AG09319 (cell line): ENCODE measurements at places on chromosomes 13 and 19.

- no peak for DNase-seq
These were observed 73.4 kb downstream of the CBY2 start for GRCh38 chr13:45775401-45775963.

DNA sequence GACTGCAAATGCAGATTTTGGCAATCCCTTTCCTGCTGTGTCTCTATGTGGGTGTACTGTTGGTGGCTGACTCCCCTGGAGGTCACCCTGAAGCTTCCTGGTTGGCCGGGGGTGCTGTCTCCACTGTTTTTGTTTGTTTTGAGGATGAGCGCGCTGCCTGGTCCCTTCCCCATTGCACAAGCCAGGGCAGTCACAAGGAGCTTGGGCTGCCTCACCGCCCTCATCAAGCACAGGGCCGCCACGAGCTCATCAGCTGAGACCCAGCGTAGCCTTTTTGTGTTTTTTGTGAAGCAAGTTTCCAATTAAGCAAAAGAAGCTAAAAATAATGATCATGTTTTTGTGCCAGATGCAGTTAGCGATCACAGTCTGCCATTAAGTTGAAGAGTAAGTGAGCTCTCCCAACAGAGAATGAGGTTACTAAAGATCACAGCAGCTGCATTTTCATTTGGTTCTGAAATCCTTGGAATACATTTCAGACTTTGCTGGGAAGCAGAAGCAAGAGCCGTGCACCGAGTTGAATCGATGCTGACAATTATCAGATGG is 57.8 kb downstream of the GGACT start:
- DNase-seq = no peak

DNA sequence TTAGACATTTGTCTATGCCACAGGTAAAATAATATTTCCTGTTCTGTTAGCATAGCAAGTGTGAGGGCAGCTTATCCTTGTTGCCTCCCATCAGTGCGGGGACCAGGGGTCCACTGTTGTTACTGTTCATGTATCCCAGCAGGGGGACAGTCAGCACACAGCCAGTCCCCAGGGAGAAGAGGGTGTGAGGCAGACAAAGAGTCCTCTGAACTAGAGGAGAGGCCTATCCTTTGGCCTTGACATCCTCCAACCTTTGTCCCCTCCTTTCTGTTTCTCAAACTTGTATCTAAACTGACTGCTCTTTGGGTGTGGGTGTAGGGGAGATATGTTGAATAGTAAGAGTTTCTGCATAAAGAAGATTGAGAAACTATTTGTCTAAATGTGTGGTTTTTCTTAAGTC is 2.9 kb upstream of the GPR18 start:
- no peak for DNase-seq

DNA sequence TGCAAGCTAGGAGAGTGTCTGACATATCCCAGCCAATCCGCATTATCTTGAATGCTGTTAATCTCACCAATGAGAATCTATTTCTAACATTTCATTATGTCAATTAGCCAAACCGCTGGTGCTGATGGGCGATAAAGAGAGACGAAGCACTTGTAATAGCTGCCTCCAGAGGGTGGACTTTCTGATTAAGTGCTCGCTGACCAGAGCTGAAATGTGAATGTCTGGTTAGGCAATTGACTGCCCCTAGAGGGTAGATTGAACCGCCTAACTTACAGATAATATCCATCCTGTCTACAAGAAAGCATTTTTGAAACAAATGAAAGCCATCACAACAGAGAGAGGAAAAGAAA is 552 bp upstream of the GRWD1 start:
- peak; percentile 81 for DNase-seq

GRCh38 chr19:54136086-54136863 is 1.3 kb upstream of the CNOT3 start:
- DNase-seq = no peak

- no peak for DNase-seq
These were observed 20.7 kb downstream of the TBC1D4 start for GRCh38 chr13:75461314-75461713.

DNA sequence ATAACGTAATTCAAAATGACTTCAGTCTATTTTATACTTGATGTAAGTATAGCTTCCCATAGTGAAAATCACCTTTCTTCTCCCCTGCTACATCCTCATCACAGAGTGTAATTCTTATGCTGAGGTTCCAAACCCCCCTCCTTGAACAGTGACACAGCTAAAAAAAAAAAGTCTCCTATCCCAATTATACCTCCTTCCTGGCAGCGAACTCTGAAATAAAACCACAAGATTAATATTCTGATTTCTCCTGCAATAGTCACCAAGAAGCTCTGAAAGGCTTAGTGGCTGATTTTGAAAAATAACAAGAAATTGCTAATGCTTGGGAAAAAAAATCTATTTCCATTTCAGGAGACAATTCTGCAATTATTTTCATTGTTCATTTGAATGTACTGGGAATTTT is 36.3 kb downstream of the EFNB2 start:
- DNase-seq = no peak

- no peak for DNase-seq
These were observed 34.2 kb downstream of the KCTD12 start for GRCh38 chr13:76851961-76852360.

GRCh38 chr13:113882716-113883115 is 18.8 kb upstream of the GAS6 start:
- DNase-seq = no peak

DNA sequence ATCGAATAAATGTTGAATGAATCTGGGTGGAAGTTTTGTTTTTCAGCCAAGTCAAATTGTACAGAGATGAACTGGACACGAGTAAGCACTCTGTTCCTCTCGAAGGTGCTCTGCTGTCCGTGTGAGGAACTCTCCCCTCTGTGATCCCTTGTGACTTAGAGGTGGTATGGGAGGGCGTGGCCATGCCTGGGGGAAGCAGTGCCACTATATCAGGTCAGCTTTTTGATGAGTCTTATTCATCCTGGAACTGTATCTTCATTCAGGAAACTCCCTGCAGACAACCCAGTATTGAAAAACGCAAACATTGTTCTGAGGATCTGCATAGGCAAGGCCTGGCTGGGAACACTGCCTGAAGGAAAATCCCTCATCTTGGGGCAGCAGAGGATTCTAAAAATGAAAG is 45.7 kb upstream of the FLT1 start:
- DNase-seq = no peak

- no peak for DNase-seq
These were observed 506.2 kb downstream of the GPC5 start for GRCh38 chr13:91904597-91904996.

- DNase-seq = no peak
These were observed 2.9 kb downstream of the CILP2 start for GRCh38 chr19:19540715-19541515.

DNA sequence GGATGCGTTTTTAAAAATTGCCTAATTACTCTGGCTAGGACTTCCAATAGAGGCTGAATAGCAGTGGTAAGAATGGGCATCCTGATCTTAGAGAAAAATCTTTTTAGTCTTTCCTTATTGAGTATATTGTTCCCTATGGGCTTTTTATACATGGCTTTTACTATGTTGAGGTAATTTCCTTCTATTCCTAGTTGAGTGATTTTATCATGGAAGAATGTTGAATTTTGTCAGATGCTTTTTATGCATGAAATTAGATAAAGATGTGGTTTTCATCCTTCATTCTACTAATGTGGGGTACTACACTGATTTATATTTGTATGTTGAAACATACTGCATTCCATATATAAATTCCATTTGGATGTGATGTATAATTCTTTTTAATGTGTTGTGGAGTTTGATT is 2673.8 kb downstream of the PCDH9 start:
- no peak for DNase-seq

GRCh38 chr13:20129076-20129475 is 31.8 kb downstream of the GJA3 start:
- no peak for DNase-seq

GRCh38 chr19:37931881-37932655 is 25.1 kb downstream of the SIPA1L3 start:
- DNase-seq = no peak

GRCh38 chr13:48564056-48564455 is 31.2 kb upstream of the RCBTB2 start:
- no peak for DNase-seq

GRCh38 chr13:22773465-22773864 is 407.3 kb upstream of the SGCG start:
- no peak for DNase-seq

- no peak for DNase-seq
These were observed 9.5 kb upstream of the MED26 start for GRCh38 chr19:16637535-16637934.

DNA sequence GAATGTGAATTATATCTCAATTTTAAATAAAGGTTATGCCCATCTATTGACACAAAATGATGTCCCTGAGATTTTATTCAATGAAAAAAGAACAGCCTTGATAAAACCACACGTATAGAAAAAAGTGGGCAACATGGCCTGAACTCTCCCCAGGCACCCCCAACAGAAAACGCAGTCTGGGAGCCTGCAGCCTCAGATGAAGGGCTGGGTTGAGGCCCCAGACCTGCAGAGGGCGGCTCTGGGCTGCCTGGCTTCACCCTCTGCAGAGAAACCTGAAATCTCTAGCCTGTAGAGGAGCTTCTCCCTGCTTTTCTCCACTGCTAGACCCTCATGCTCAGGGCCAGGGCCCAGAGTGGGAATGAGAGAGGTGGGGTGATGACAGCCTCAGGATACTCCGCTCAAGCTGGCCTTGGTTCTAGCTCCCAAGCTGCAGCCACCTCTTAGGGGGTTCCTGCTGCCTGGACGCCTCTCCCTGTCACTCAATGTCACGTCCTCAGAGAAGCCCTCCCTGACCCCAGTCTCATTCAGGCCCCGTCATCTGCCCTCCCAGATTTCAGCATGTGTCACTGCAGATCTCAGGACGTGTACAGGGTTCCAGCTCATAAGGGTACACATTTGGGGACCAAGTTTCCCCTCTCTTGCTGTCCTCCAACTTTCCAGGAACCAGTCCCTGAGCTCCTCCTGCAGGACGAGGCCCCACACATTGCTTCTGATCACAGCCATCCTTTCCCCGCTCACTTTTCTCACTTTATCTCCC is 1.8 kb downstream of the MBD3 start:
- no peak for DNase-seq

GRCh38 chr19:13846557-13847406 is 30.2 kb upstream of the NANOS3 start:
- peak; percentile 78 for DNase-seq

DNA sequence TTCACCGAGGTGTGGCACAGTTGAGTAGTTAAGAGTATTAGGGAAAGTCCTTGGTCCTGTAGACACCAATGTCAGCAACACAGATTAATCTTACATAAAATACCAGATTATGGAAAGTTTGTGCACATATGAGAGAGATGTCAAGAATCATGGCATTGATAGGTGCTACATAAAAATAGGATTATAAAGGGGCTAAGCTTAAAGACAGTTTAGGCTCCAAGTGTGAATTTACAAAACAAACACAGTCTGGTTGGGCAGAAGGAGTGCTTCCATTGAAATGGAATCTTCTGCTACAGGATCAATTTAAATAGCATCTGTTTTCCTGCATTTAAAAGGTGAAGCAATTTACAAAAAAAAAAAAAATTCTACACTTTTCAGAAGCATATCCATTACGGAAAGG is 292.9 kb downstream of the DNAJC15 start:
- DNase-seq = no peak

GRCh38 chr19:5451494-5451893 is 3.7 kb upstream of the ZNRF4 start:
- no peak for DNase-seq

GRCh38 chr13:38394777-38395496 is 45.3 kb downstream of the UFM1 start:
- DNase-seq = no peak

DNA sequence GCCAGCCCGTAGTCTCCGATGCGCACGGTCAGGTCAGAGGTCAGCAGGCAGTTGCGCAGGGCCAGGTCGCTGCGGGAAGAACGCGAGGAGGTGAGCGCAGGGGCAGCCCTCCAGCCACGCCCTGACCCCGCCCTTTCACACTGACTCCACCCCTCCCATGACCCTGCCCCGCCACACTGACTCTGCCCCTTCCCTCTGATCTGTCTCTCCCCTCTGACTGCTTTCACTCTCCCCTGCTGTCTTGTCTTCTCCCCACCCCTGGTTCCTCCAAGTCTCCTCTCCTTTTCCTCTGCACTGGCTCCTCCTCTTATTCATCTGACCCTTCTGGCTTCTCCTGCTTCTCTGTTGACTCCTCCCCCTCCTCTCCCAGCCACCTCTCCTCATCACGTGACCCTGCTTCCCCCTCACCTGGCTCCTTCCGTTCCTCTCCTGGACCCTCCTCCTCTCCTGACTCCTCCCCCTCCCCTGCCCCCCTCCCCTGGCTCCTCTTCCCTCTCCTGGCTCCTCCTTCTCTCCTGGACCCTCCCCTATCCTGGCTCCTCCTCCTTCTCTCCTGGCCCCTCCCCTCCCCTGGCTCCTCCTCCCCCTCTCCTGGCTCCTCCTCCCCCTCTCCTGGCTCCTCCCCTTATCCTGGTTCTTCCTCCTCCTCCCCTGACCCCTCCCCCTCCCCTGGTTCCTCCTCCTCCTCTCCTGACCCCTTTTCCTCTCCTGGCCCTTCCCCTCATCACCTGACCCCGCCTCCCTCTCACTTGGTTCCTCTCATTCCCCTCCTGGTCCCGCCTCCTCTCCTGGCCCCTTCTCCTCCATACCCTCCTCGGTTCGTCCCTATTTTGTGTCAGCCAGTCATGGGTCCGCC is 9.9 kb downstream of the LMTK3 start:
- DNase-seq = no peak

DNA sequence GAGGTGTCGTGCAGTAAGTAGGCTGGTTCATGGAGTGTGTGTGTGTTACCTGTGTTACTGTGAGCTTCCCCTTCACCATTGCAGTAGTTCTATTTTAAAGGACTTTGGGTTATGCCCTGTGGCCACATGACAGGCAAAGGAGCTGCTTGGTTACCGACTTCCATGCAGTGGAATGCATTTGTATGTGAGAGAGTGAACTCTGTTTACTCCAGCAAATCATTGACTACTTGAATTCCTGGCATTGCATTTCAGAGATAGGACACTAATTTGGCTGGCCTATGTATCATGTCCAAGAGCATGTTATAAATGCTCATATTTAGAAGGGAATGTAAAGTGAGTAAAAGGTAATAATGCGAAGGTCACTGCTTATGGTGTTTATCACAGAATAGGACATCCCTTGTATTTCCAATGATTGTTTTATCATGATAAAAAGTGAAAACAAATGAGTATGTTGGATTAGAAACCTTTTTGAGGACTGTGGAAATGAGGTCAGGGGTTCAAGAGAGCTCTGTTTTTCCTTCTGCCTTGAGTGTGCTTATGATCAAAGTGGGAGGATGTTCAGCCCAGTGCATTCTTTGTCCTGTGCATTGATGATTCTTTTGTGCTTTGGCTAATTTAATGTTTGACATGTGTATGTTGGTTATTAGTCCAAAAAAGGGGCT is 156.5 kb downstream of the LMO7 start:
- DNase-seq = no peak

DNA sequence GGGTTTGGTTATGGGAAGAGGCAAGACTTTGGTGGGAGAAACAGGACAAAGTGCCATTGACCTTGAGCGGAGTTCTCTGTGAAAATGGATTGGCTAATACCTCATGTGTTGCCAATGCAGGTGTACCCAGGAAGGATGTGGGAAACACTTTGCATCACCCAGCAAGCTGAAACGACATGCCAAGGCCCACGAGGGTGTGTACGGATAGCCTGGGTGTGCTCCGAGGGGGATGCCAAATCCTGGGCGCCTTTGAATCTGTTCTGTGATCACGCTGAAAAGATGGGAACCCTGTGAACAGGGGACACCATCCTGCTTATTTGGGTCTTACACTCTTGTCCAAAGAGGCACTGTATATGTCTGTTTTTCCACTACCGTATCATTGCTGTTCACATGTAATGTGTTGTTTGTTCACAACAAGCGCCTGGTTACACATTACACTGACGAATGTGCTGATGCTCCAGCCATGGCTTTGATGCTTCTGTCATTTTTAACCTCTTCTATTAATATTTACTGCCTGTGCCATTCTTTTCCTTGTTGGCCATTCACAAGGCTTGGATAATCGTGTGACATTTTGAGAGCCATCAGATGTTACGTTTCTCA is 8.3 kb downstream of the GTF3A start:
- no peak for DNase-seq
